ENCODE measurements at places on chromosomes 5 and 9. TPM values are rescaled to one million over a fixed set of nuclear protein-coding genes. Genes with fewer than 3 reads are reported as not detected.

DNA sequence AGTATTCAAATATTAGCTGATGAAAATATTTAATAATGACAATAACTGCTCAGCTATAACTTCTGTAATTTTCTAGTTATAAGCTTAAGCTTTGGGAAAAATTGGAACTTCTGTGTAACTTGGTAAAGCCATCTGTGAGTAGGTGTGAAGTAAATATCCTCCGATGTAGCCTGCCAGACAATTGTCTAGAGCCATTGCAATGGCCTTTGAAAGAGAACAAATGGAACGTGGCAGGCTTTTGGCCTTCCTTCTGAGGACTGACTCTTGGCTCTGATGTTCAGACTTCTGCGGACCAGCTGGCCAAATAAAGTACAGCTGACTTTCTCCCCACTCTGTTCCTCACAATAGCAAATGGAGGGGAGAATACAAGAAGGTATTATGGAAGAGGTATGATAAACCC lies 203.4 kb upstream of the NMUR2 start:
- H3K36me3 ChIP-seq, result no peaks in the 10 kb centered on the region
- no peaks in the 10 kb centered on the region for H3K4me1 ChIP-seq
- peak; percentile 7 for DNase-seq
- H3K27ac ChIP-seq, result no peak overlapping the region

DNA sequence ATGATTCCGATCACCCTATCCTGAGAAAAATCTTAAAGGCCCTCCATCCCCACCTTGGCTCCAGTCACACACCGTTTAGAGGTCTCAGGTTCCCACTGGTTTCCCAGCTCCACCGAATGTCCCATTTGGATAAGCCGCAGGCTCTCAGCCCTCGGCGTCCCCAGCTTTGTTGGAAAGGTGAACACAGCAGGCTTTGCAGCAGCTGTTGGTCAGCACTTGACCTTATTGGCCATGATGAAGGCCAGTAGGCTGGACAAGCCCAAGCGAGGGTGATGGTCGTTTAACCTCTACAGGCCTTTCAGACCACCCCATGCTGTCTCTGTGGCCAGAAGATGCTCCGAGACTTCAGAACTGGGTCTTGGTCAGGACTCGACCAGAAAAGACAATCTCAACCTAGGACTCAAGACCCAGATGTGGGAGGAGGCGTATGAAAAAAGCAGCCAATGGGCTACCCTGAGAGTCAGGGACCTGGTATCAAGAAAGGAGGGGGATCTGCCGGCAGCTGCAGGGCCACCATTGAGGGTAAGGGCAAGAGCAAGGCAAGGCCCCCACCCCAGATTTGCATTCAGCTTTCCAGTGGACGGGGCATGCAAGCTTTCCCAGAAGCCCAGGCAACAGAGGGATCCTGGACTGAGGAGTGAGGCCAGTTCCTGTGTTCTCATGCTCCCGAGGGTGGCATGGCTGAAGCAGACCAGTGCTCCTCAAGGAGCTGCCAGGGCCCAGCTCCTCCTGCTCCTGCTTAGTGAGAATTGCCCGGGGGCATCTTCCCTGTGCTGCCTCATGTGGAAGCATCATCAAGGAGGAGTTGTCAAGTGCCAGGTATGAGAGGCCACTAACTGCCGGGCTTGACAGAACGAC lies 13.4 kb downstream of the UBE2QL1 start:
- no peaks in the 10 kb centered on the region for H3K36me3 ChIP-seq
- no peaks in the 10 kb centered on the region for H3K4me1 ChIP-seq
- no peak overlapping the region for H3K27ac ChIP-seq

- H3K4me3 ChIP-seq, result no peak overlapping the region
- H3K27me3 ChIP-seq, result no peaks in the 10 kb centered on the region
- H3K4me1 ChIP-seq, result no peaks in the 10 kb centered on the region
- no peak overlapping the region for H3K27ac ChIP-seq
These were observed 56.7 kb downstream of the PCDH1 start for GRCh38 chr5:141821430-141821925.

DNA sequence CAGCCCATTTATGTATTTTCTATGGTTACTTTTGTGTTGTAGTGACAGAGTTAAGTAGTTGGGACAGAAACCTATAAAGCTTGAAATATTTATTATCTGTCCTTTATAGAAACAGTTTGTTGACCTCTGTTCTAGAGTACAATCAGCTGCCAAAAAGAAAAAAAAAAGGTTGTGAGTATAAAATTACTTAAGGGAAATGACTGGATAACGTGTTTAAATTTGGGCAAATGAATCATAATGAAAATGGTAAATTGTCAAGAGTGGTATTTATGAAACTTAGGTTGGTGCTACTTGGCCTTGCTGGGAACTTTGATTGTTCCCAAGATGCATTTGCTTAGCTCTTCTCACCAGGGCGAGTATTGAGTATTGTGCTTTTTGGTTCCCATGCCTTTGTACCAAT lies 70.2 kb upstream of the IL6ST start:
- no peak overlapping the region for H3K27ac ChIP-seq
- no peak overlapping the region for H3K4me3 ChIP-seq
- no peaks in the 10 kb centered on the region for H3K27me3 ChIP-seq
- no peak for DNase-seq

- H3K36me3 ChIP-seq, result peaks cover 2% of the 10 kb centered on the region
- H3K4me1 ChIP-seq, result peaks cover 6% of the 10 kb centered on the region
- H3K4me3 ChIP-seq, result no peak overlapping the region
- no peak for DNase-seq
These were observed 139.6 kb downstream of the MAN2A1 start for GRCh38 chr5:109829331-109829730.

DNA sequence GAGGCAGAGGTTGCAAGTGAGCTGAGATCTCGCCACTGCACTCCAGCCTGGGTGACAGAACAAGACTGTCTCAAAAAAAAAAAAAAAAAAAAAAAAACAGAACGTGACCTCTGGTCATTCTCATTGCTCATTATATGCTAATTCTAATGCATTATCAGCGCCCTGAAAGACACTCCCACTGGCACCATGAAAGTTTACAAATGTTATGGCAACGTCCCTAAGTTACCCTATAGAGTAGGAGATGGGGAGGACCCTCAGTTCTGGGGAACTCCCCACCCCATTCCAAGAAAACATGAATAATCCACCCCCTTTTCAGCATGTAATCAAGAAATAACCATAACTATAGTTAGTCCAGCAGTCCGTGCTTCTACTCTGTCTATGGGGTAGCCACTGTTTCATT lies 48.9 kb upstream of the DENND4C start:
- no peaks in the 10 kb centered on the region for H3K36me3 ChIP-seq
- DNase-seq, result no peak
- no peaks in the 10 kb centered on the region for H3K27me3 ChIP-seq
- H3K4me1 ChIP-seq, result peaks cover 19% of the 10 kb centered on the region

GRCh38 chr5:151750121-151750520 lies 8.3 kb downstream of the ATOX1 start:
- H3K4me3 ChIP-seq, result no peak overlapping the region
- H3K27me3 ChIP-seq, result no peaks in the 10 kb centered on the region
- DNase-seq, result no peak
- peaks cover 1% of the 10 kb centered on the region for H3K4me1 ChIP-seq

DNA sequence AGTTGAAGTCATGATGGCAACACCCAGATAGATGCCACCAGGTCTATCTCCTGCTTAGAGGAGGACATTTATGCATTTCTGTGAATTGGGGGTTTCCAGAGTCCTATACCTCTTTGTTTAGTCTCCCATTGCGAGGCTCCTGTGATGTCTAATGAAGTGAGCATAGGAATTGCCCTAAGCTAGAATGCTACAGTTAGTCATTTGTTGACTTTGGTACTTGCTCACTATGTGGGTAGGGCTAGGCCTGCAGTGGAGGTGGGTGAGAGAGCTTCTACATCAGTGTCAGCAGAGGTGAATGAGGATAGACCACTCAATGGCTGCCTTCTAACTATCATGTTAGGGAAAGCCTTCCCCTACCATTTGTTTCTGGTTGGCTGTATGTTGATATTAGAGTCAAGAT lies 173.3 kb upstream of the POC5 start:
- no peak for DNase-seq
- no peaks in the 10 kb centered on the region for H3K27me3 ChIP-seq
- no peak overlapping the region for H3K27ac ChIP-seq
- H3K36me3 ChIP-seq, result no peaks in the 10 kb centered on the region

The BICD2 gene
- 16.1 TPM for total RNA-seq

Data from body of pancreas (tissue), 4 donors.